ENCODE measurements at places on chromosomes 5 and 9.

DNA sequence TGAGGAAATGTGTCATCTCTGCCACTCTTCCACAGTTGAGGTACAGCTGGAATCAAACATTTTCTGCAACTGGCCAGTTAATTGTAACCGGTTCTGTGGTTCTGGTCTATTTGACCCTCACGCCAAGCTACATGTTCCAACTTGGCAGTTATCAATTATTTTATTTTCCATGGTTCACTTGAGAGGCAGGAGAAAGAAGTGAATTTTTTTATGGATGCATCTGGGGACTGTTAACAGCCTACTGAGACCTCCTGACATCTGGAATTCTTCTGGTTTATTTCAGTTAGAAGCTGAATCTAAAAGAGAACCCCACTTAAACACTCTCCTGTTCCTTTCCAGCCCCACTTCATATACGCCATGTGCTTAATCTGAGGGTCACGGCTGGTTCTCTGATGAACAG is 372.3 kb downstream of the DNAH5 start:
- DNase-seq = no peak

DNA sequence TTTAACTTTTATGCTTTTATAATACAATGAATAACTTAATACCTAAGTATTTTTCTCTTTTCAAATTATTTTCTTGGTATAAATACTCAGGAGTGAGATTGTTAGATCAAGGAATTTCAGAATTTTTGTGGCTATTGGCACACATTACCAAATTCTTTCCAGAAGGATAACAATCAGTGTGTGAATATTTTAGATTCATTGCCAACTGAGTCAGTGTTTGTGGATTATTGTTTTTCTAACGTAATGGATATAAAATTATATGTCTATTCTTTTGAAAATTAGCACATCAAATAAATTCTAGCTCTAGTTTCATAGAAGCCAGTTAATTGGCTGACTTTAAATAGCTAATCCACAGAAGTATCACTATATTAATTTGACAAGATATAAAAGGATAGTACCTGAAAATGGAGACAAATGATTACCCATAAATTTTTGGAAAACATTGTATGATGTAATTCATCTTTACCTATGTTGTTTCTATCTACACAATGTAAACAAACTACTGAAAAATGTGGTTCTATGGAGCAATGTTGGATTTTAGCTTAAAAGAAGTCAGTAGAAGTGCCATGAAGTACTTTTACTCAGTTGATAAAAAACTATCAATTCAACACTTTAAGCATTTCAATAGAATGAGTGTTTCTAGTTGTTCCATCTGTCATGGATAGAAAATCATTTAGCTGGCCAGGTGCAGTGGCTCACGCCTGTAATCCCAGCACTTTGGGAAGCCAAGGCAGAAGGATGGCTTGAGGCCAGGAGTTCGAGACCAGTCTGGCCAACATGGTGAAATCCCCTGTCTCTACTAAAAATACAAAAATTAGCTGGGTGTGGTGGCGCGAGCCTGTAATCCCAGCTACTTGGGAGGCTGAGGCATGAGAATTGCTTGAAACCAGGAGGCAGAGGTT is 185.1 kb downstream of the ADAMTSL1 start:
- no peak for DNase-seq

DNA sequence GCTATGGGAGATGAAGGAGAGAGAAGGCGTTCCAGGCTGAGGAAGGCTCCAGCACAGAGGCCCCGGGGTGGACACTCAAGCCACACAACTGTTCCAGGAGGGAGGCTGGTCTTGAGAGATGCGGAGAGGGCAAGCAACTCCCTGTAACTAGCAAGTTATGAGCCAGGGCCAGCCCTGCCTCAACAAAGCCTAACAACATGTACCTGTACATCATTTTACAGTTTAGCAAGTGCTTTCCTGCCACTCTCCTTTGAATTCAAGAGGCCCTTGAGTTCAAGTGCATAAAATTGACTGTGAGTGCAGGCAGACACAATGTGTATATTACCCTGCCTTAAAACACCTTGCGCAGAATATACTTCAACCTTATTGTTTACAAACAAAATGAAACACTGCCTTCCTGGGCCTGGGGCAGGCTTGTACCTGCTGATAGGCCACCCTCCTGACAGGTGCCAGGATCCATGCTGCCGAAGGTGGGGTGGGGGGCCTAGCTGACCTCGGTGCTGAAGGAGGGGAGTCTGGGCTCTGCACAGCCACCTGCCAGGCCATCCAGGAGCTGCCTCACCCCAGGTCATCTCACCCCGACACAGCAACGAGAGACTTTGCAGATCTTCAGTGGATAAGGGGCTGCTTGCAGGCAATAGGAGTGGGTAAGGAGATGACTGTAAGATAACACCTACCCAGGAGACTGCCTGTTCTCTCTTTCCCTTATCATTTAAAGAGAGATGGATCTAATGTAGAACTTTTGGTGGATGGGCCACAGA is 80.0 kb downstream of the PPARGC1B start:
- DNase-seq = no peak

- no peak for DNase-seq
Observed at GRCh38 chr5:103891151-103891550, 328.6 kb upstream of the NUDT12 start.

DNA sequence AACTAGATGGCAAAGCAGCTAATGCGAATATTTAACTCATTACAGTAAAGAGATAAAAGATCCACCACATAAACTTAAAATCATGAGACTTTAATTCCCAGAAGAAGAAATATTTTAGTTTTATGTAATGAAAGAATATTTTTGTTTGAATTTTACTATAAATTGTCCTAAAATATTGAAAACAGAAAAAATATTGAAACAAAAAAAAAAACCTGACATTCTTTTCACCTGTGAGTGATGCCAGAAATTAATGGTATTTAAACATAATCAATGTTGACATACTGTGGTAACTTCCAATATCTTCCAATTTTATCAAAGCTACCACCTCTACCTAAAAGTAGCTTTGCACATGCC is 153.2 kb downstream of the MEF2C start:
- DNase-seq = no peak

GRCh38 chr9:135088979-135089847 is 1.7 kb downstream of the OLFM1 start:
- DNase-seq = no peak
